ENCODE measurements at places on chromosomes 4 and X.

DNA sequence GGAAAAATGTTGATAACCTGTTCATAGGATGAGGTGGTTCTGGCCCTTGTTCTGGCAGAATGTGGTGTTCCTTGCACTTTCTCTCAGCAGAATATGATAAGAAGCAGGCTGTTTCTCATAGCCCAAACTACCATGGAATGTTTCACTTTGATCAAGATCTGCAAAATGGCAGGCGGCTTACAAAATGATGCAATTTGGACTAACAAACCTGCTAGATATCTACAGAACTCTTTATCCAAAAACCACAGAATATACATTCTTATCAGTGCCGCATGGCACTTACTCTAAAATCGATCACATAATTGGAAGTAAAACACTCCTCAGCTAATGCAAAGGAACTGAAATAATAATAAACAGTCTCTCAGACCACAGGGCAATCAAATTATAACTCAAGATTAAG is 55.9 kb upstream of the ABCB7 start:
- peak; percentile 81 for DNase-seq

DNA sequence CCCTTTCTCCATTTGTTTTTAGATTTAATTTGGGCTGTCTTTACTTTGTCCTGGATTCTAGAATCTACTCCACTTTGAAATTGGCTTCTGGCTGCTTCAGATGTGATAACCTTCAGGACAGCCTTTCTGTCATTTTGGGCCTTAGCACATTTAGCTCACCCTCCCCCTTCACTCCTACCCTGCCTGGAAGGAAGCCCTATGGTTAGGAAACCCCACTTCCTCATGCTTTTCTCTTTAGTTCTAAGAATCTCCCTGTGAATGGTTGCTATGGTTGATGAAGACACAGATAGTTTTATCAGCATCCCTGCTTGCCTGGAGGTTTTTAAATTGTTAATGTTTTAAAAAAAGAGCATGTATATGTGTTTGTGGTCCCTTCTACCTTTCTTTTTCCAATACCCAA is 100.7 kb upstream of the PTPN13 start:
- peak; percentile 76 for DNase-seq

GRCh38 chr4:129994715-129995114 is 898.8 kb downstream of the C4orf33 start:
- DNase-seq, result no peak

GRCh38 chrX:112380541-112381278 is 298.1 kb upstream of the TRPC5 start:
- no peak for DNase-seq

DNA sequence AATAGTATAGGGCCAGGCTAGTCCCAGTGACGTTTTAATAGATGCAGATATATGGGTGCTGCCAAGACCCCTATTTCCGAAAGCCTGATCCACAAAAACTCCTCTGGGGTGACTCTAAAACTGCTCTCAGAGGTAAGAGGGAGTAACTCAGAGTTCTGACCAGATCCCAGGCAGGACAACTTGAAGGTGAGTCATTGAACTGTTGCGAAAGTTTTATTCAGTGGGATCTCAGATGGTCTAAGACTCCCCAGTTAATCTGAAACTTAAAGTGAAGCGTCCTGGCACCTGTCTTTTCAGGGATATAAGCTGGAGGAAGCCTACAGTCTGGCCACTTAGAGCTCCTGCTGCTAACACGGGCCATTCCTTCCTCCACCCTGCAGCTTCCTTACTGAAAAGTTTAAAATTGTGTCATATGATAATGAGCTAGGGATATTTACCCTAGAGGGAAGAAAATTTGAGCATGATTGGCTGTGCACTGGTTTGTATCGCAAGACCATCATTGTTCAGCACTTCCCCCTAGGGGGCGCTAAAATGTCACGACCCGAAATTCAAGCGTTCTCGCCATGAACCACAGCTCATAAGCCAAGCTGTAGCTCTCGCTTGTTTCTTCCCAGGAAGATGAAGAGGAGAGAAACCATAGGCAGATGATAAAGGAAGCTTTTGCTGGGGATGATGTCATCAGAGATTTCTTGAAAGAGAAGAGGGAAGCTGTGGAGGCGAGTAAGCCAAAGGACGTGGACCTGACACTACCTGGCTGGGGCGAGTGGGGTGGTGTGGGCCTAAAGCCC is 19.5 kb downstream of the UTP14A start:
- peak; percentile 81 for DNase-seq

- DNase-seq, result no peak
Observed at GRCh38 chr4:129144755-129145206, 48.8 kb downstream of the C4orf33 start.
